Activated naive CD8-positive, alpha-beta T cell treated with anti-CD3 and anti-CD28 coated beads for 36 hours (primary cell): ENCODE measurements at places on chromosomes 2 and 18. TPM values are rescaled to one million over a fixed set of nuclear protein-coding genes. Genes with fewer than 3 reads are reported as not detected.

The DSC3 gene
- 0.56 TPM for total RNA-seq

The REG3A gene
- total RNA-seq: not detected

The DSG2 gene
- 0.89 TPM for total RNA-seq

The PAIP2B gene
- 2.4 TPM for total RNA-seq

The TACR1 gene
- total RNA-seq: not detected

The ECEL1 gene
- total RNA-seq: 0.14 TPM

The ADAM23 gene
- not detected for total RNA-seq

The KLF11 gene
- 3.7 TPM for total RNA-seq

The SERPINB7 gene
- total RNA-seq: not detected

DNA sequence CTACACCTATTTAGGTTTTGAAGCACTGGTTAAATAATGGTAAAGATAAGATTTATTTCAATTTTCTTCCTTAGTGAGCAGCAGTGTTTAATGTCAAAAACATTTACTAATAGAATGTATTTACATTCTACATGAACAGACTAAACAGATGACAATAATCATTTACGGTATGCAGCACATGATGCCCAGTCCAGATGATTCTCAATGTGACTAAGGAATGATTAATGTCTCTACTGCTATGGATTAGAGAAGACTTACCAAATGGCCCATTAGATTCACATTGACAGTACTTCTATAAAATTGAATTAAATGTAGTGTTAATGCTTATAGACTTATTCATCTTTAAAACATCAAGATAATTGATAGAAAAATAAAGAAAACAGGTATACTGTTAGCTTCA is 22.1 kb upstream of the SLC5A7 start:
- H3K36me3 ChIP-seq: no peaks in the 10 kb centered on the region
- peaks cover 7% of the 10 kb centered on the region for H3K27me3 ChIP-seq
- DNase-seq: no peak
- H3K4me3 ChIP-seq: no peak overlapping the region
